H7 (cell line): ENCODE measurements at places on chromosomes 4 and X.

DNA sequence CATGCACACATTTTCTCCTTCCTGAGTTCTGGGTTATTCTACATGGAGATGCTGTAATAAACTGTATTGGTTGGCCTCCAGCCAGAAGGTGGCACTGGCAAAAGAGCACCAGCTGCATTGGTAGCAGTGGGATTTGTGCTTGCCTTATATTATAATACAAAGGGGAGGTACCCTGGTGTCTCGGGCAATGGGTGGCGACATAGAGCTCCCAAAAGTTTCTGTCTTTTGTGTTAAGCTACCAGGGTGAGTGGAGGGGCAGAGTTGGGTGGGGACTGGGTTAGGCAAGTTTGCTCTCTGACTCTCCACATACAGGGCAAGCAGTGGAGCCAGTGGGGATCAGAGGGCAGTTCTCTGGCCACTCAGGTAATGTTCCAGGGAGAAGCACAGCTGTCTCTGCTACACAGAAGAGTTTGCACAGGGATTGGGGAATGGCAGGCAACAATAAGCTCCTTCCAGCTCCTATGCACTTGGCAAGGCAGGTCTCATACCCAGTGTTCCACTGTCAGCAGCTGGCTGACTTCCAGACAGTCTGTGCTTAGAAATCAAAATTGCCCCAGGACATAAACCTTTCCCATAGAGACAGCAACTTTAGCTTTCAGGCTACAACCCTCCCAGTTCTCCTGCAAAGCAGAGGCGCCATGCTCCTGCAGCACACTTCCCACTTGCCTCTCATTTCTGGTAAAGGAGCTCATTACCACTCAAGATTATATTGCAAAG lies 463.9 kb upstream of the PCDH7 start:
- peak; percentile 4 for DNase-seq

- DNase-seq = no peak
Observed at GRCh38 chr4:109406337-109406931, 27.2 kb upstream of the SEC24B start.

DNA sequence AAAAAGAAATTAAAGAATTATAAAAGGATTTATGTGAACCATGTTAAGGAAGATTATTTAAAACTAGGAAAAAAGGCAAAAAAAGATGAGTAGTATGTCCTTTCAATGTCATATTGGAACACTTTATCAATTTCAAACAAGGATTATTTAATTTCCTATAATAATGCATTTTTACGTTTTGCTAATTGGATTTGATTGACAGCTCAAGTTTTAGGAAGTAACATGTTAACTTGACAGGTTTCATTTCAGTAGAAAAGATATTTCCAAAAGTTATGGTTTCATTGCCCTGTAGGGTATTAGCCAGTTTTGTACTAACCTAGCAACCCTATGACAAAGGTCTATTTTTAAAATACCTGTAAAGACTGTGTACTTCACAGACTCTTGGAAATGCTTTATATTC lies 379.6 kb upstream of the ZFP42 start:
- no peak for DNase-seq

GRCh38 chrX:55452833-55453124 lies 852 bp downstream of the MAGEH1 start:
- no peak for DNase-seq

GRCh38 chrX:28520786-28521185 lies 66.5 kb upstream of the IL1RAPL1 start:
- DNase-seq = no peak

DNA sequence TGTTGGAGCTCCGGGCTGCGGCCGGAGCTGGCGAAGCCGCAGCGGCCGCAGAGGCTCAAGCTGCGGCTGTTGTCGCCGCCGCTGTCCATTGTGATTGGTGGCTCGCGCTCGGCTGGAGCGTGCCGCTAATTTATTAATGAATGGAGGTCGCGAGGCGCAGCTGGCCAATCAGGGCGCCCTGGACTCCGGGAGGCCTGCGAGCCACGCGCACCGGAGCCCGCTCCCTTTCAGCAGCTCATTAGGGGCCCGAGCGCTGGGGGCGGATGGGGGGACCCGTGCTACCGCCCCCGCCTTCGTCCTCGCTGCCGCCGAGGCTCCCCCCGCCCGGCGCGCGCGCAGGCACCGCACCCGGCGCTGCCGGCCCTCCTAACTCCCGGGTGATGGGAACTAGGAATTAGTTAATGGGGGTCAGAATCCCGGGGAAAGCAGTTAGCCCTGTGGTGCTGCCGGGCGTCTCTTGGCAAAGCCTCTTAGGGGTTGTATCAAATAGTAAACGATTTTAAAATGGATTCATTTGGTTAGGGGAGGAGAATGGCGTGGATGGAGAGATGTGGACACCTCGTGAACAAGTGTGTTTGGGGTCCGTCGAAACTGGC lies 589 bp upstream of the NEUROG2 start:
- peak; percentile 92 for DNase-seq
